ENCODE measurements at places on chromosomes 7 and 10. TPM values are rescaled to one million over a fixed set of nuclear protein-coding genes. Genes with fewer than 3 reads are reported as not detected.

DNA sequence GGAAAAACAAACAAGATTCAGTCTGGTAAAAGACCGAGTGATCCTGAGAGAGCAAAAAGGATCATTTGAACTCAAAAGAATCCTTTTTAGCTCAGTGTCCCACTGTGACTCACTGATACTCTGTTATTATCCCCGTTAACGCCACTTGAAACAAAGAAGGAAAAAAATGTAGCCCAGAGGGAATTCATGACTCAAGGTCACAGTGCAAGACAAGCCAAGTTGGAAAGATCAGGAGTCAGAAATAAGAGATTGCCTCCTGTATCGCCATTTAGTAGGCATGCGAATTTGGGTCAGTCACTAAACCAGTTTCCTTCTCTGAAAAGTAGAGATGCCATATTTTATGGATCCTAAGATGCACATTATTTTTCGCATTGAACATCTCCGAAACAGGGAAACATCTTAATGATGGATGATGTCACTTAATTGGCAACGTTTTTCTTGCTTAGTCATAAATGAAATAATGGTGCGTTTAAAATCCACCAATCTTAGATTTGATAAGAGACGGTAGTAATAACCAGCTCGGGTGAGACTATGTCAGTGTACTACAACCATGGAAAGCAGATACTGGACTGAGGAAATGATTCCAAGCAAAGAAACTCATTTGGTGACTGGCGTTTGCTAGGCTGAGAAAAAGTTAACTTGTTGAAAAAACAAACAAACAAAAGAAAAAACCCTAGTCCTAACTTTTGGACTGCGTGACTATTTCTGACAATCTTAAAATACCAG, 502.0 kb upstream of the CELF2 start:
- no peak overlapping the region for H3K4me3 ChIP-seq
- no peak overlapping the region for H3K27ac ChIP-seq
- peaks cover 5% of the 10 kb centered on the region for H3K4me1 ChIP-seq
- no peaks in the 10 kb centered on the region for H3K36me3 ChIP-seq
- DNase-seq, result no peak

- no peak overlapping the region for H3K27ac ChIP-seq
- peaks cover 9% of the 10 kb centered on the region for H3K27me3 ChIP-seq
- H3K4me3 ChIP-seq, result no peak overlapping the region
- H3K36me3 ChIP-seq, result no peaks in the 10 kb centered on the region
- DNase-seq, result no peak
These were observed 287.0 kb downstream of the ZEB1 start for GRCh38 chr10:31605861-31606525.

GRCh38 chr7:117164620-117165019, 158.2 kb downstream of the WNT2 start:
- no peaks in the 10 kb centered on the region for H3K4me1 ChIP-seq
- H3K36me3 ChIP-seq, result no peaks in the 10 kb centered on the region
- H3K27me3 ChIP-seq, result no peaks in the 10 kb centered on the region

DNA sequence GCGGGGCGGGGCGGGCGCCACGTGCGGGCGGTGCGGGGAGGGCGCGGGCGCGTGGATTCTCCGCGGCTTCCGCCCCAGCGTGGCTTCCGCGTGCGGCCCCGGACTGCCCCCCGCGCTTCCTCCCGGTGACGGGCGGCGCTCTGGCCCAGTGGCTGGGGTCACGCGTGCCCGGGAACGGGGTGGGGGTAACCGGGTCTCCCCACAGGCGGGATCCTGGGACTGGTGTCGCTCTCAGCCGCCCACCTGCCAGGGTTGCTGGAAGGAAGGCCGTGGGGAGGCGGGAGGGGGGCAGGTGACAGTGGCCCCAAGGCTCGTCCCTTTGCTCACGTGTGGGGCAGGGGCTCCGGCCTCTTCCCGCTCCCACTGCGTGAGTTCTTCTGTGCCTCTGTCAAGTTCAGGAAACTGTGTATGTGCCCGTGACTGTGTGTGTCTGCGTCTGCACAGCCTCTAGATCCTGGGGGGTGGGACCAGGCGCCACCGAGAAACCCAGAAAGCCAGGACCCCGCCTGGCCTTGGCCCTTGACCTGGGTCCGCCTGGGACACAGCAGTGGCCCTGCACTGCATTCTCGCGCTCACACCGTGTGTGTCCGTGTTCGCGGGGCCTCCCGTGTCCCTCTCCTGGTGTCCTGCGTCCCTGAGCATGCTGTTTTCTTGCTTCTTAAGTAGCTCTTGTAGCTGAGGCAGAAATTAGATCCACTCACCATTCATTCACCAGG, 919 bp downstream of the MAFK start:
- H3K4me1 ChIP-seq, result peaks cover 20% of the 10 kb centered on the region
- no peaks in the 10 kb centered on the region for H3K36me3 ChIP-seq
- no peaks in the 10 kb centered on the region for H3K27me3 ChIP-seq
- peak overlapping the region; percentile 94 for H3K27ac ChIP-seq
- DNase-seq, result peak; percentile 67

- no peaks in the 10 kb centered on the region for H3K4me1 ChIP-seq
- H3K36me3 ChIP-seq, result no peaks in the 10 kb centered on the region
- H3K4me3 ChIP-seq, result no peak overlapping the region
These were observed 224.3 kb upstream of the IGFBP3 start for GRCh38 chr7:46145412-46145811.

DNA sequence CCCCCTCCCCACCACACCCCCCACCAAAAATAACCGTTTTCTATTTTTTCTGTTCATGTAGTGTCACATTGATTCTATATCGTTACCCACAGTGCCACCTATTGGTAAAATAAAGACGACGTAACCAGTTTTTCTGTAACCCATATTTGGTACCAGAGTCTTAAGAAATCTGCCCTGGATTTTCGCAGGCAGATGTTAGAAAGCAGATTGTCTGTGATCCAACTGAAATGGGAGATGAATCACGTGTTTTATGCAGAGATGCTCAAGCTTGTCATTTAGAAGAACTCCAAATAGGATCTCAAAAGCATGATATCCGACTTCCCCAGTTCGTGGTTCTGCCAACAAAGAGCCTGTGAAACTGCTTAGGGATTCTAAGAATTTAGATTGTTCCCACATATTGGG, 261.1 kb upstream of the CSTF2T start:
- no peaks in the 10 kb centered on the region for H3K36me3 ChIP-seq
- peak; percentile 2 for DNase-seq
- no peaks in the 10 kb centered on the region for H3K4me1 ChIP-seq
- H3K27ac ChIP-seq, result no peak overlapping the region
- H3K27me3 ChIP-seq, result peaks cover 23% of the 10 kb centered on the region

- peaks cover 12% of the 10 kb centered on the region for H3K27me3 ChIP-seq
- no peak for DNase-seq
- no peak overlapping the region for H3K4me3 ChIP-seq
- H3K36me3 ChIP-seq, result peaks cover 6% of the 10 kb centered on the region
These were observed 2.9 kb upstream of the MLLT10 start for GRCh38 chr10:21531164-21531563.

DNA sequence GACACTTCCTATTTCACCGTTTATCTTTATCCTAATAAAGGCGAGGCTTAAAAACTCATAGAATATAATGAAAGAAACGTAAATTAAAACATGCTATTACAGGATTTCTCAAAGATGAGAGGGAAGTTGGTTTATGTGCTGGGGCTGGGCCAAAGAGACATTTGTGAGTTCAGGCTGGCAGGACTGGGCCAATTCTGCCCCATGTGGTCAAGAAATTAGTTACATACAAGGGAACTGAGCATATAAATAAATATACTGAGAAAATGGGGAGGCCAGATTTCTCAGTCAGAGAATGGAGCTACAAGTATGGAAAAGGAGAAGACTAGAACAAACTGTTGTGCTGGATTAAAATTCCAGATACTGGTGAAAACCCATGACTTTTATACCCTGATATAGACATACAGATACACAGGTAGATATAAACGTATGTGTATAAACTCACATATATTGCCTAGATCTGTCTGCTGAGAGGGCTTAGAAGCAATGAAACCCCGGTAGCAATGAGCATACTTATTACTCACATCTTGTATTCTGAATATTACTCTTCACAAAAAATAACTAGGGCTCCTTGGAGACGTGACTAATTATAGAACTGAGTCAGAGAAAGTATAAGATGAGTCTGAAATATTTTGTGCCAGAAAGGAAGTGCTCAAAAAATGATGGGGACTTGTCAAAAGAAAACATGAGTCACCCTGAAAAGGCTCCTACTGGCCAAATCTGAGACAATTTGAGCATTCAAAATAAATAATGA, 155.7 kb upstream of the FGFR2 start:
- no peaks in the 10 kb centered on the region for H3K27me3 ChIP-seq
- no peak overlapping the region for H3K4me3 ChIP-seq
- H3K4me1 ChIP-seq, result no peaks in the 10 kb centered on the region

GRCh38 chr7:48515171-48515570, 343.9 kb downstream of the ABCA13 start:
- no peaks in the 10 kb centered on the region for H3K36me3 ChIP-seq
- DNase-seq, result no peak
- no peak overlapping the region for H3K27ac ChIP-seq
- H3K27me3 ChIP-seq, result no peaks in the 10 kb centered on the region
- H3K4me3 ChIP-seq, result no peak overlapping the region
- H3K4me1 ChIP-seq, result no peaks in the 10 kb centered on the region

- no peaks in the 10 kb centered on the region for H3K4me1 ChIP-seq
- no peaks in the 10 kb centered on the region for H3K27me3 ChIP-seq
- no peak for DNase-seq
- H3K36me3 ChIP-seq, result no peaks in the 10 kb centered on the region
- no peak overlapping the region for H3K4me3 ChIP-seq
These were observed 1249.1 kb downstream of the TYW1 start for GRCh38 chr7:68245688-68246087.

Gene TBATA
- polyA plus RNA-seq, result not detected

Gene VWC2
- polyA plus RNA-seq, result not detected

Gene LMBR1
- 49.3 TPM for polyA plus RNA-seq

All from naive B cell (primary cell).